DMS153 (cell line): ENCODE measurements at places on chromosomes 12 and 14.

DNA sequence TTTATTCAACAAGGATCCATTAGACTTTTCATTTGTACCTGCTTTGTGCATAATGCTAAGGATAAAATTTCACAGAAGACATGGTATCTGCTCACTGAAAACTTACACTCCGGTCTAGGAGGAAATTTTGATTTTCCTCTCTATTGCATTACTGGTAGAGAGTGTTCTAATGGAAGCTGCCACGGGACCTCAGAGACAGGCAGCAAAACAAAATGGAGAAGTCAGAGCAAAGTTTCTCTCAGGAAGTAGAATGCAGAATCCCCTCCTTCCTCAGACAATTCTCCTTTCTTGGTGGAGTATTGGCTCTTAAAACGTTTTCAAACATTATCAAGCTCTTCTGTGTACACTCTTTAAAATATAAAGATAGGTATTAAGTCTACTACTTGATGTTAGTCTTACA is 12.3 kb downstream of the CLEC2B start:
- no peak for DNase-seq

DNA sequence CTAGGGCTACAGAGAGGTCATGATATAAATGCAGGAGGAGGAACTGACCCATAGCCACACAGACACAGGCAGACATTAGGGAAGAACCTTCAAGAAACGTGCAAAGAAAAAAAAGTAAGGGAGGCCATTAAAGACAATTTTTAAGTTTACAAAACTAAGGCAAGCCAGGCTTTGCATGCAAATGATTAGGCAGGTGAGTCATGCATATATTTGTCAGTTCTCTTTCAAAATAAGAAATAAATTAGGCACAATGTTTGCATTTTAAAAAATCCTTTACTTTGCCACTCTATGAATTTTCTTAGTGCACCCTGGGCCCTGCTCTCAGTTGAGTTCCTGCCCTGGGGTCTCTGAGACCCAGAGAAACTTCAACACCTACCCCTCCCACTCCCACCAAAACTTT is 75.0 kb downstream of the PRMT8 start:
- no peak for DNase-seq

- no peak for DNase-seq
These were observed 230.2 kb downstream of the SLC41A2 start for GRCh38 chr12:104727726-104728465.

DNA sequence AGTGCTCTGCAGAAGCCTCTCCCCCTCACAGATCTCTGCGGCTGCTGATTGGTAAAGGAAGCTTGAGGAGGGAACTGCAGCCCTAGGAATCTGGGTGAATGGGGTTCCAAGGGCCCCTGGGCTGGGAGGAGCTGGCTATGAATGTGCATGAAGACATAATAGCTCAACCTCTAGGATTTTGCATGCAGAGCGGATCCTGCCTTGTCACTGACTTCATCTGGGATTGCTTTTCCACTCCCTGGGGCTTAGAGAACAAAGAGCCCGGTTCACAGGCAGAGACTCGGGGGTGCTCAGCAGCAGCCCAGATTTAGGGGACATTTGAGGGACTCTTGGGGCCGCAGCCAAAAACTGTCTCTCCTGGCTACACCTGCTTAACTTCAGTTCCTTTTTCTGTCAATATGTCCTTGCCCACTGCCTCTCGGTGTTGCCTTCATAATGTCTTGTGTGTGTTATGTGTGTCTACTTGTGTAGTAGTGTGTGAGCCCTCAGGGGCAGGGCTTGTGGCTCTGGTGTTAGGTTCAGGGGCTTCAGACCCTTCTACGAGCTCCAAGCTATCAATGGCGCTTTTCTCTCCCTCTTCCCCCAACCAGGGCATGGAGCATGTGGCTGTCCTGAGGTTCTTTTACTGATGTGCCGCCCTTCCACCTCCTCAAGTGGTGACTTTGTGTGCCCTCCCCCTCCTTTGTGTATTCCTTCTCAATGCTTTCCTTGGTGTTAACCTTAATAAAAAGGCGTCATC is 1.9 kb downstream of the CCDC184 start:
- no peak for DNase-seq

- peak; percentile 45 for DNase-seq
These were observed 27.2 kb upstream of the PNMA1 start for GRCh38 chr14:73741386-73741875.

DNA sequence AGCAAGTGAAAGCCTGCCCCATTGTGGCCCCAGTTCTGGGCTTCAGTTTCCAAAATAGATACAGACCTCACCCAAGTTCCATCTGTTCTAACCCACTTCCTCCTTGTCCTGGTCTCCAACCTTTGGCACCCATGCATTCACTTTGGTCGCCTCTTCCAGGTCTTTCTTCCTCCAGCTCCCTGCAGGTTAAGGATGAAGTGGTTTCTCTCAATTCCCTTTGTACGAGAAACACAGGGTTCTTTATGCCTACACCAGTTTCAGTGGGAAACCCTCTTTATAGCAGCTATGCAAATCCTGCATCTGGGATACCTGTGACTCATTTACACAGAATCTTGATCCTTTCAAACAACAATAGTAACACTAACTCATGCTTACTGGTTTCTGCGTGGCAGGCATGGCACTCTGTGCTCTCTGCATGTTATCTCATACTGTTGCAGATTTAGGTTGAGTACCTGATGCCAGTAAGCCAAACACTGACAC is 110.6 kb upstream of the AMIGO2 start:
- no peak for DNase-seq

- no peak for DNase-seq
These were observed 26.4 kb downstream of the APAF1 start for GRCh38 chr12:98671459-98671858.

DNA sequence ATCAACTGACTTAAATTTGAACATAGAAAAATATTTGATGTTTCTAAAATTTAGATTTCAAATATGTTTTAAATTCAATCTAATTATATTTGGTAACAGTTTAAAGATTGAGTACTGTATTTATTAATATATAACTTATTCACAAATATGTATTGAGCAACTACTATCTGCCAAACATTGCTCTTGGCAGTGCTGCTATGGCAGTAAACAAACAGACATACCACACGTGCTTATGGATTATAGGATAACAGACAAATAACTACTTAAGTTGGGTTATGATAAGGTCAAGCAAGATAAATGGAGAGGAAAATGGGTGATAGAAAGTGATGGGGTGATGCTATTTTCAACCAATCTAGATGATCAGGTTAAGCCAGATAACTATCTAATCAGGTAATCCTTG is 538.1 kb downstream of the C12orf50 start:
- DNase-seq, result no peak

DNA sequence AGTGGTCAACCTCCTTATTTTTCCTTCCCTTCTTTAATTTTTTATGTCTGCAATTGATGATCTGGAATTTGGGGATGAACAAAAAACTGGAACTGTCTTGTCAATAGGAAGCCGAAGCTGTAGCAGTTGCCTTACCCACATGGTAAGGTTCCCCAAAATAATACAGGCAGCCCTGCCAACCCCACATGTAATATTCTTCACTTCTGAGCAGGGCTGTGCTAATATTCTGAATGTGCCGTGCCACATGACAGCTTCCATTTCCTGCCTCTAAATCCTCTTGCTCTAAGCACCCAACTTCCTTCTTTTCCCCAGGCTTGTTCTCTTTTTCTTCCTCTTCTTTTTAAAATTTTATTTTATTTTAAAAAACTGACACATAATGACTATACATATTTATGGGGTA is 39.6 kb downstream of the GPATCH2L start:
- DNase-seq, result no peak

DNA sequence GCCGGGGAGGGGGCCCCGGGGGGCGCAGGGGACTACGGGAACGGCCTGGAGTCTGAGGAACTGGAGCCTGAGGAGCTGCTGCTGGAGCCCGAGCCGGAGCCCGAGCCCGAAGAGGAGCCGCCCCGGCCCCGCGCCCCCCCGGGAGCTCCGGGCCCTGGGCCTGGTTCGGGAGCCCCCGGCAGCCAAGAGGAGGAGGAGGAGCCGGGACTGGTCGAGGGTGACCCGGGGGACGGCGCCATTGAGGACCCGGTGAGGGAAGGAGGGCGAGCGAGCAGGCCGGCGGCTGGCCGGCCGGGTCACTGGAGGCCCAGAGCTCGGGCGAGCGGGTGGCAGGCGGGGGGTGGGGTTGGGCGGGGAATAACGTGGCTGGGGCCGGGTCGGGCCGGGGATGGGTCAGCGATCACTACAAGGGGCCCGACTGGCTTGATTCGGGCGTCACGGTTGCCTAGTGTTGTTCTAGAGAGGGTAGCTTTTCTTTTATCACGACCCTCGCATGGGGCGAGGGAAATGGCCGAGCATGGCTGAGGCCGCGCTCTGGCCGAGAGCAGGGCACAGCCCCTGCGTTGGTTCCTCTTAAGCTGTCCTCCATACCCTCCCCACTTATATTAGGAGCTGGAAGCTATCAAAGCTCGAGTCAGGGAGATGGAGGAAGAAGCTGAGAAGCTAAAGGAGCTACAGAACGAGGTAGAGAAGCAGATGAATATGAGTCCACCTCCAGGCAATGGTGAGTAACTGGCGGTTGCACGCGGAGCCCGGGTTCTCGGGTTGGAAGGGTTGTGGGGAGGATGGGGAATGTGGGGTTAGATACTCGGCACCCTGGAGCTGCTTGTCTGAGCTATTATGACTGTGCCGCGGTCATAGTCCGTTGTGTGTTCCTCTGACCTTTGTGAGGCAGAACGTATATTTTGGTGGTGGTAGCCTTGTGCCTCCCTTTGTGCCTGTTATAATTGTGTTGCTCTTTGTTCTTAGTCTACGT is 603 bp downstream of the PABPN1 start:
- DNase-seq, result no peak

DNA sequence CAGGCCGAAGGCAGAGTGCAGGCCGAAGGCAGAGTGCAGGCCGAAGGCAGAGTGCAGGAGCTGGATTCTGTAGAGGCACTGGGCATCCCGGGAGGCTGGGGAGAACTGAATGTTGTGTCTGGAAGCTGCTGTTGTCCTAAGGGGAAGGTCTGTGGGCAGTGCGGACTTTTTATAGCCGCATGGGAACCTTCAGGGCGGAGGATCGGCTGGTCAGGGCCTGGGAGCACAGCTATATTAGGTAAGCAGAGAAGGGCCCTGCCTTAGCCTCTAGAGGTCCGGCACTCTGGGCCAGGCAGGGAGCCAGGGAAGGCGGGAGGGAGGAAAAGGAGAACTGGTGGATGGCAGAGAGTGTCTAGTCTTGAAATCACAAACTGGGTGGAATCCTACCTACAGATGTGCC is 14.2 kb downstream of the CABP1 start:
- DNase-seq, result no peak

GRCh38 chr12:45986641-45987339 is 3.6 kb downstream of the SCAF11 start:
- DNase-seq, result no peak
